Endothelial cell (in vitro differentiated cells): ENCODE measurements at places on chromosomes 6 and 20.

DNA sequence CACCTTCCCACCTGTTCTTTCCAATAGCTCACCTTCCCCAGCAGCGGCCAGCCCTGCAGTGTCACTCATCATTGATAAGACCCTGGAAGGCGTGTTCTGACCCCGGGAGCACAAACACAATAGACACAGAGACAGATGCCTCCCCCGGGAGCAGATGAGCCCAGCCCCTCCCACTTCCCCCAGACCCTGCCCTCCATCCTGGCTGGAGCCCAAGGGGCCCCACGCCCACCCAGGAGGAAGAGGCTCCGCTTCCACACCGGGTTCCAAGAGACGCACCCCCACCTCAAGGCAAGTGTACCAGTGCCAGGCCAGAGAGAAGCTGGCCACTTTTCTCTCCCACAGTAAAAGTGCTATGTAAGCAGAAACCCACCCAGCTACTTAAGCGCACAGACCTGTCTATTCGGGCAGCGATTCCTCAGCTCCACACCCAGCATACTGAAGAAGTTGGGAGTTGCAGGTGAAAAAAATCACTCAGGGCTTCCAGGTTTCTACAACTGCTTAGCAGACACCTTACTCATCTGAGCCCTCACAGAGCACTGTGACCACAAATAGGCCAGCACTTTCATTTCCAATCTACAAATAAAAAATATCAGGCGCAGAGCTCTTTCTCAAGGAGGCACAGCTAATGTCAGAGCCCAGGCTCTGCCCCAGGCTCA, 93.4 kb upstream of the NXT1 start:
- no peak for DNase-seq

DNA sequence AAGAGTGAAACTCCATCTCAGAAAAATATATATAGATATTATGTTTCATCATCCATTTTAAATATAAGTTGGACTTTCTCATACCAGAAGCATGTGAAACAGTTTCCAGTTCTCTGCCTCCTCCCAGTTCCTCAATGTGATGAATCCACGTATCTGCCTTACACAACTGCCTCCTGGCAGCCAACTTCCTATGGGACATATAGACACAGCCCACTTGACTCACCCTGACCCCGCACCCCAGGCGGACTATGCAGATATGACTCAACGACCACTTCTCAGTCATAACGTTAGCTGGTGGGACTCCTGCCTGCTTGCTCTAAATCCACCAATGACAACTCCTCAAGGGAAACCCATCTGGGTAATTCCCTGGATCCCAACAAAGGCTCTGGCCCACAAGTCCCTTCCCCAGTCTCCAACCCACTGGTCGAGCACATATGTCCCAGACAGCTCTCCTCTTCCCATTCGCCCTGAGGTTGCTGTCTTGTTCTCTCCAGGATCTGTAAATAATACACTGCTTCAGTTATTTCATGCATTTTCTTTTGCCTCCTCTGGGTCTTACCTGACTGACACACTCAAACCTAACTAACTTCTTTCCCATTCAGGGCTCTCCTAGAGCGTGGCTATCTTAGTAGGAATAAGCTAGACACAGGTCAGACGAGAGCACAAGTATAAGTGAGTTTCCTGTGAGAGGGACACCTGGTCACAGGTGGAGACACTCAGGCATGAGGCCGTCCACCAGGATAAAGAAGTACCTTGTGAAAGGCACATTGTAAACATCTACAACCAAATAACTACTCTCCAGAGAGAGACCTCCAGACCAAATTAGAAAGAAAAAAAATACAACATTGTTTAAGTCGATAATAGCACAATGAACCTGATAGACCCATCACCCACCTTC, 548.5 kb downstream of the CD83 start:
- DNase-seq = no peak

DNA sequence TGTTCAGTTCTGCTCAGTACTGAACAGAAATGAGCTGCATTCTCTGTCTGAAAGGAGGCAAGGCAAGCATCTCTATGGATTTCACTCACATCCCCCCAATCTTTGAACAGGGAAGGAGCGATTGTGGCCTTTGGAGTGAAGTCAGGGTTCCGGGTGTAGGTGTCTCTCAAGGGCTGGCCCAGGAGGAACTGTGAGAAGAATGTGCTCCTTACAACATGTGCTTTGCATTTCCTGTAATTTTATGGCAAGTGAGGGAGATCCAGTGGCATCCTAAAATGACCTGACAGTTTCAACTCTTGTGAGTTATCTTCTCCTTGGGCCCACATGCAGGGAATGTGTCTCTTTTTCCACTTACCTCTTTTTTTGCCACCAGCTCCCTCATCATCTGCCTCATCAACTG, 63.0 kb upstream of the RIN2 start:
- DNase-seq = no peak

GRCh38 chr6:40762981-40763380, 175.8 kb upstream of the LRFN2 start:
- no peak for DNase-seq

GRCh38 chr20:17504066-17504897, 26.9 kb downstream of the BFSP1 start:
- no peak for DNase-seq

DNA sequence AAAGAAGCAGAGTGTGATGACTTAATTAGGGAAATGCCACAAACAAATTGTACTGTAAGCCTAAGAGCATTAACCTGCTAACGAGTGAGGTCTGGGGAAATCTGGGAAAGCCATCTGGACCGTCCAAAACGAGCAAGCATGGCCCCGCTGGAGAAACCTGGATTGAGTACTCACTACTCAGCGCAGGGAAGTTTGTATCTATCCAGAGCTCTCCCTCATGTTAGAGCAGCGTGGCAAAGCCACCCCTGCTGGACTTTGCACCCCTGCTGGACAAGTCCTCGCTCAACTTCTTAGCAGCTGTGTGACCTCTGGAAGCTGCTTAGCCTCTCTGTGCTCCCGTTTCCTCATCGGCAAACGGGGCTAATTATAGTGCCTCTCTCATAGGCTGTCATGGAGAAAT, 37.3 kb downstream of the PSMG4 start:
- DNase-seq = no peak

DNA sequence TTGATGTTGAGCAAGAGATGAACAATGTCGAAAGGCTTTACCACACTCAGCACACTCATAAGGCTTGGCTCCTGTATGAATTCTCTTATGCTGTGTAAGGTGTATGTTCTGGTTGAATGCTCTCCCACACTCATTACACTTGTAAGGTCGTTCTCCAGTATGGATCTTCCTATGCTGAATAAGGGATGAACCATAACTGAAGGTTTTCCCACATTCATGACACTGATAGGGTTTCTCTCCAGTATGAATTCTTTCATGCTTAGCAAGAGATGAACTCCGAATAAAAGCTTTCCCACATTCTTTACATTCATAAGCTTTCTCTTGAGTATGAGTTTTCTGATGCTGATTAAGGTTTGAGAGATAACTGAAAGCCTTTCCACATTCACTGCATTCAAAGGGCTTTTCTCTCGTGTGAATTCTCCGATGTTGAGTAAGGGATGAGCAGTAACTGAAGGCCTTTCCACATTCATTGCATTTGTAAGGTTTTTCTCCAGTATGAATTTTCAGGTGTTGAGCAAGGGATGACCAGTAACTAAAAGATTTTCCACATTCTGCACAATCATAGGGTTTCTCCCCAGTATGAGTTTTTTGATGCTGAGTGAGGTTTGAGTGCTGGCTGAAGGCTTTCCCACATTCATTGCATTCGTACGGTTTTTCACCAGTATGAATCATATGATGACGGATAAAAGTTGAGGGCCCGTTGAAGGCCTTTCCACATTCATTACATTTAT, 21.1 kb downstream of the ZNF184 start:
- DNase-seq = no peak

DNA sequence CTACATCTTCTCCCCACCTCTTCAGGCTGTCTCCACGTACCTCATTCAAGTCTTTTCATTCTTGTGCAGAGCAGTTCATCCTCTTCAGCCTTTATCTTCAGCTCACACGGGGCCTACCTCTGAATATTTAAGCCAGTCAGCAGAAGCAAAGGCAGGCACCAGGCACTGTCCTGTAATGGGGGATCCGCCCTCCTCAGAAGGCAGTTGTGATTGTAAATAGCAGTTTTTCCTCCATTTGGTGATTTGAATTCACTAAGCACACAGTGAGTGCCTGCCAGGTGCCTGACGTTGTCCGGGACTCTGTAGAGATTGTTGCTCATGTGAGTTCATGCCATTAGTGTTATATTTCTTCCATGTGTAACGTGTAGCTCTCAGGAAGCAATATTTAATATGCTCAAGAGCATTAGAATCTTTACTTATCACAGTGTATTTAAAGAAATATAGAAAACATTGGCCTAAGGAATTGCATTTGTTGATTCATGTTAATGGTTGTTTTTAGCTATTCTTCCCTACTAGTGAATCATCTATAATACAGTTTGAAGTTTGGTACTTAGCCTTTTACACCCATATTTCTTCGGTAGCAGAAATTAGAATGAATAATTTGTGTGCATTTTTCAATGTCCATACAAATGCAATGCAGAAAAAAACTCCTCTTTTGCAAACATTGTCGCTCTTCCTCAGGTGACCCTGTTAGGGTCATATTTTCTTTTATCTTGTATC, 17.9 kb downstream of the BPHL start:
- DNase-seq = no peak

DNA sequence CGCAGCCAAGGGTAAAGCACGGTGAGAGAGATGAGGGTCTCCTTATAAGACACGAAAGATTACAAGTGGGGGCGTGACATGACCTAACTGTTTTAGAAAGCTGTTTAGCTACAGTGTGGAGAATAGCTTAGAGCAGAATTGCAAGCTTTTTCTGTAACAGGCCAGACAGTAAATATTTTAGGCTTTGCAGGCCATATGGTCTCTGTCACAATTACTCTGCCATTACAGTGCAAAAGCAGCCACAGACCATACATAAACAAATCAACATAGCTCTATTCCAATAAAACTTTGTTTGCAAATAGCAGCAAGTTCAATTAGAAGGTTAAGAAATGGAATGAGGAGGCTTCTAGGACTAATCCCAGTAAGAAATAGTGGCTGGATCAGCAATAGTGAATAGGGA, 16.8 kb downstream of the PGM3 start:
- no peak for DNase-seq

- no peak for DNase-seq
These were observed 189.5 kb upstream of the FLRT3 start for GRCh38 chr20:14526891-14527290.

DNA sequence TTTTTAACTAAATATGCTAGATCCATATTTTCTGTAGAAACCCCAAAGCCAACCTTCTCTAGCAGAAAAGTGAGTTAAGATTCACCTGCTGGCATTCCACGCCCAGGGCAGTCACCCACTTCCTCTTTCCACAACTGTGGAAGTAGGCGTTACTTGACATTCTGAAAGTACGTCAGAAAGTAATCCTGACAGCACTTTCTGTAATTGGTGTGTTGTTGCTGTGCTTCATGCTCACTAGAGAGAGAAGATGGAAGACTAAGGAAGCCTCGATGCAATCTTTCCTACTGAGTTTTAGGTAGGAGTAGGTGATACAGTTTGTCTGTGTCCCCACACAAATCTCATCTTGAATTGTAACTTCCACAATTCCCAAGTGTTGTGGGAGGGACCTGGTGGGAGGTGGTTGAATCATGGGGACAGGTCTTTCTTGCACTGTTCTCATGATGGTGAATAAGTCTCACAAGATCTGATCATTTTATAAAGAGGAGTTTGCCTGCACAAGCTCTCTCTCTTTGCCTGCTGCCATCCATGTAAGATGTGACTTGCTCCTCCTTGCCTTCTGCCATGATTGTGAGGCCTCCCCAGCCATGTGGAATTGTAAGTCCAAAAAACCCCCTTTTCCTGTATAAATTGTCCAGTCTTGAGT, 101.1 kb downstream of the MAP3K7 start:
- no peak for DNase-seq

DNA sequence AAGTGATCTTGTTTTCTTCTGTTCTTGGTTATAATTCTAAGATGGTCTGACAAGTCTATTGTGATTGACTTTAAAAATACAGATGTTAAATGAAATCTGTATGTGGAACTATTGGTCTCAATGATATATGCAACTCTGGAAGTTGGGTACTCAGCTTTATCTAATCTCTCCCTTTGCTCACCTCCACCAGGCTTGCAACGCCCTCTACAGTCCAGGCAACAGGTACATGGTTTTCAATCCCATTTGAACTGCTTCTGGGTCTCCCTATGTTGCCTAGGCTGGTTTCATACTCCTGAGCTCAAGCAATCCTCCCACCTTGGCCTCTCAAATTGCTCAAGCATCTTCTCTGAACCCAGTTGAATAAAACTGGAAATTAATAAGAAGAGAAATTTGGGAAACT, 25.6 kb upstream of the HLA-DQB1 start:
- peak; percentile 16 for DNase-seq

DNA sequence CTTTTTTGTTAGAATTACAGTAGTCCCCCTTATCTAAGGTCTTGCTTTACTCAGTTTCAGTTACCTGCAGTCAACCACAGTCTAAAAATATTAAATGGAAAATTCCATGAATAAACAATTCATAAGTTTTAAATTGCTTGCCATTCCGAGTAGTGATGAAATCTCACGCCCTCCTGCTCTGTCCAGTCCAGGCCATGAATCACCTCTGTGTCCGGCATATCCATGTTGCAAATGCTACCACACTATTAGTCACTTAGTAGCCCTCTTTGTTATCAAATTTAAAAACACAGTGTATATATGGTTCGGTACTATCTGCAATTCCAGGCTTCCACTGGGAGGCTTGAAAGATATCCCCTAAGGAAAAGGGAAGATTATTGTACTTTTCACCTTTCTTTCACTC, 164.6 kb upstream of the FAM83B start:
- no peak for DNase-seq

- DNase-seq = peak; percentile 57
These were observed 951 bp downstream of the FOXP4 start for GRCh38 chr6:41546866-41547798.

- DNase-seq = no peak
These were observed 58.9 kb downstream of the SASH1 start for GRCh38 chr6:148401571-148401970.

GRCh38 chr6:160161647-160161986, 40.0 kb downstream of the SLC22A1 start:
- DNase-seq = no peak

- no peak for DNase-seq
These were observed 116.4 kb upstream of the THEMIS start for GRCh38 chr6:128017288-128017687.
